ENCODE measurements at places on chromosomes 1 and 21.

- DNase-seq, result no peak
These were observed 43.9 kb upstream of the CNN3 start for GRCh38 chr1:94970783-94971182.

DNA sequence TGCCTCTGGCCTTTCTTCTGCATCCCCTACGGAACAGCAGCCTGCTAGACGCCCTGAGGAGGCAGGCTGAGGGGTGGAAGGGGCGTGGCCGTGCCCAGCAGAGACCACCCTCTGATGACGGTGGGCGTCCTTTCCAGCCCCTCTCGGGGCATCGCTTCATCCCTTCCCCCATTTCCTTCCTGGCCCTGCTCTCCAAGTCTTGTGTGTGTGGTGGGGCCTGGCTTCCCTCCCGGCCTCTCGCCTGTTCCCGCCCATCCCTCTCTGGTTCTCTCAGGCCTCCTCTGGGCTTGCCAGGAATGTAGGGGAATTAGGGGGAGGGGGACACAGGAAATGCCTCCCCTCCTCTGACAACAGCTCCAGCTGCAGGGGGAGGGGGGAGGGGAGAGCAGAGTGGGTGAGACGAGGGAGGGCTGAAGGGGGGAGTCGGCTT lies 51.1 kb downstream of the SKI start:
- no peak for DNase-seq

DNA sequence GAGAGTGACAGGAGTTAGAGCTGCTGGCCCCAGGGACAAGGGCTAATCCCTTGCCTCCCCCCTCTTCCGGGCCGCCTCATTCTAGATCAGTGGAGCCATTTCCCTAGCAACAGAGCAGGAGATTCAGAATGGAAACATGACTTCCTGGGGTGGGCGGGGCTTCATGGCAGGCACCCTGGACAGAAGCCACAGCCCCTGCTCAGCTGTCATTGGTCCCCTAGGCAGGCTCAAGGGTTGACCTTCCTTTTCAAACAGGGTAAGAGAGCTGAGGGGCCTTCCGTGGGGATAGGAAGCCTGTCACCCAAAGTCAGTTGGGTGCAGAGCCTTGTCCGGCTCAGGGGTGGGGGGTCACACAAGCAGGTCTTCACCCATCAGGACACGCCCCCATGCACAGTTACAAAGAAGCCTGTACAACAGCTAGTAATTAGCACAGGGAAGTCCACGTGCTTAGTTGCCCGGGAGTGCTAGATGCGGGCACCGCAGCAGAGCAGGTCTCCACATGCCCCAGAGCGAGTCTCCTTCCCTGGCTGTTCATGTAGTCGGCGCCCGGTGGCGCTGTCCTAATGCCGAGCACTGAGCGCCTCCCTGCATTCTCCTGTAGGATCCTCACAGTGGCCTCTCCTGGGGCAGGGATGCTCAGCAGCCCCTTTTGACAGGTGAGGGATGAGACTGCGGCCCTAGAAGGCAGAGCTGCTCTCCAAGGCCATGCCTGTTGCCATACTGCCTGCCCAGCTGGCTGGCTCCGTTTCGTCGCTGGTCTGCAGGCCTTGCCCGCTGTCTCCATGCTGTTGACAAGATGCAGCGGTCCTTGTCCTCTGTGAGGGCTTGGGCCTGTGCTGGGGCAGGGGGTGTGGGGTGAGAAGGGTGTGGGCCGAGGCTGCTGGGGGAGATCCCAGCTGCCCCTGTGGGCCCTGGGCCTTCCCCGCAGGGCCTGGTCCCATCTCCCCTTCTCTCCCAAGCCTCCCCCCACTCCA lies 5.1 kb downstream of the TMEM201 start:
- DNase-seq, result no peak

DNA sequence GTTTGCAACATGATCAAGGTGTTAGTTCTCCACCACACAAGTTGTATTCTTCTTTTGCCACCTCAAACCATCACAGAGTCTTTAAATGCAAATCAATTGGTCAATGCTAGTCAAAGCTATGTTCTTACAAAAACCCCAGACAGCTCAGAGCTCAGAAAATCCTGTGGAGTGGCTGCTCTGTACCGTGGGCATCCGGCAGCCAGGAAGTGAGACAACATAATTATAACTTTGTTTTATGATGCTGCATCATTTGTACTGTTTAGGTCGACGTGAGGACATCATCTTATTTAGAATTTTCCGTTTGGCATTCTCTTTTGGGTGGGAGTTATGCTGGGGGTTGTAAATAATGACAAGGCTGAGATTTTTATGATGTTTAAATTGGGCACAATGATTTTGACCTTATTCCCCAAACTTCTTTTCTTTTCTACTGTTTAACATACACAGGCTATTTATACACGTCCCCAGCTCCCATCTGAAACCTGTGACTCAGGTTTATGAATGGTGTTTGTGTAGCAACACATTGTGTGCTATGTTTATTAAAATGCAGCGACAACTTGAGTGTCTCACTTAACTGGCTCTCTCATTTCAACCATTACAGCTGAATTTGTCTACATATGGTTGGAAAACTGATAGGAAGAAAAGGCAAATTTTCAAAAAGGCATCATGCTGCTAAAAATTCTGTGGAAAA lies 124.0 kb downstream of the CNIH3 start:
- DNase-seq, result no peak

GRCh38 chr1:175845338-175845737 lies 101.9 kb upstream of the TNR start:
- no peak for DNase-seq

DNA sequence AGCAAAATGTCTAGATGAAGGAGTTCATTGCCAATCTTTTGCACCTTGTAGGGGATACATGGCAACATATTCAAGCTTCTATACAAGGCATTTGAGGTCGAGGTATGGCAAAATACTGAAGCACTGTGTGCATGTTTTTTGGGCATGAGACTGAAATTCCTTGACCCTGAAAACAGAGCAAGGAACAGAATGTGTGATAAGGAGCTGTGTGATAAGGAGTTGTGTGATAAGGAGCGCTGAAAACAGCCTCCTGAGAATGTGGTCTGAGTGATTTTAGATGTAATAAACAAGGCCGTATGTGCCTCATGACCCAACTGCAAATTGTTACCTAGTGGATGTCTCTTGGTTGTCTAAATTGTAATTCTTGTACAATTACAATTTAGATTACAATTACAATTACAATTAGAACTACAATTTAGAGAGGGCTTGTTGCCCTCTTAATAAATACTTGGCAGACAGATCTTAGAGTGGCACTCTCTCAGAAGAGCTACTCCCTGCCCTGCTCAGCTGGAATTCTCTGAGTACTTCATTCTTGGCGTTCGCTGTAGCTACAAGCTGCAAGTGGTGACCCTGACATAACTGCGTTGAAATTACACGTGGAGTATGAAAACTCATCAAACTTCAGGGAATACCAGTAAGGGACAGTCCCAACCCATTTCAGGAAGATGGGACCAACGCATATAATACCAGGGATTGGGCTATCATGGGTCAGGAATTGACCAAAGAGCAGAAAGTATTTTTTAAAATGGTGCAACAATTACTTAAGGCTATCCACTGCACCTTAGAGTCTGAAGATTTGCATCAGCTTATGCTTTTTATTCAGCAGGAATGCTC lies 20.0 kb upstream of the ITLN1 start:
- no peak for DNase-seq

DNA sequence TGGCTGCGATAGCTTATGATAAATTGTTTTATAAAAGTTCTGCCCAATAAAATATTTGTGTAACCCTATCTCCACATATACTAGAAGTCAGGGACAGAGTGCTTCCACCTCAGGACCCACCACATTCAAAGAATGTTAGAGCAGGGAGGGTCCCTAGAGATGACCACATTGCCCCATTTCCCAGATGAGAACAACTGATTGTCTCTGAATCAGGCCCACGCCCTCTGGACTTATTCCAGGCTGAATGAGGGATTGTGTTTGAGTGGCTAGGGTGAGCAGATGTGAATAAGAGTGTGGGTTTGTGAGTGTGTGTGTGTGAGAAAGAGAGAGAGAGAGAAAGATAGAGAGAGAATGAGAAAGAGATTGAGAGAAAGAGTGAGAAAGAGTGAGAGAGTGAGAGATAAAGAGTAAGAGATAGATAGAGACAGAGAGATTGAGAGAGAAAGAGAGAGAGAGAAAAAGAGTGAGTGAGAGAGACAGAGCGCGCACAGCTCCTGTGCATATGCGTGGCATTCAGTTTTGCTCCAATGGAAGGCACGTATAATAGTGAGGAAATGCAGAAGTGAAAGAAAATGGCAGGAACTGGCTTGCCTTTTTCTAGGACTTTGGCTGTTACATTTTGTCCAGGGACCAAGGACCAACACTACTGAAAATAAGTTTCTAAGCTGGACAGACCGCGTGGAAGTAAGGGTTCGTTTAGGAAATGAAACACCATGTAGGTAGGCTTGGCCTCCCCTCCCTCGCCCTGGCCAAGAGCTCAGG lies 94.1 kb downstream of the ABCA4 start:
- no peak for DNase-seq

- no peak for DNase-seq
These were observed 38.5 kb upstream of the GNG4 start for GRCh38 chr1:235688096-235688495.

DNA sequence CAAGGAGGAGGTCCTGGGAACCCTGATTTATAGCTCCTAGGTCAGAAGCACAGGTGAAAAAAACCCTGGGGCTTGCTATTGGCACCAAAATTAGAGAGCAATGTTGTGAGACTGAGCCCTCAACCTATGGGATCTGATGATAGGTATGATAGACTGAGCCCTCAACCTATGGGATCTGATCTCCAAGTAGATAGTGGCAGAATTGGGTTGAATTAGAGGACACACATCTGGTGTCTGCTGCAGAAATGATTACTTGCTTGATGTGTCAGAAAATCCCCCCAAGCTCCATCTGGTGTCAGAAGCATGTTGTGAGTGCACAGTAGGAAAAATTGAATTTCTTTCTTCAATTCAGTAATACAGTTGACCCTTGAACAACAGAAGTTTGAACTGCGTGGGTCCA lies 62.4 kb downstream of the MAP3K21 start:
- DNase-seq, result no peak

DNA sequence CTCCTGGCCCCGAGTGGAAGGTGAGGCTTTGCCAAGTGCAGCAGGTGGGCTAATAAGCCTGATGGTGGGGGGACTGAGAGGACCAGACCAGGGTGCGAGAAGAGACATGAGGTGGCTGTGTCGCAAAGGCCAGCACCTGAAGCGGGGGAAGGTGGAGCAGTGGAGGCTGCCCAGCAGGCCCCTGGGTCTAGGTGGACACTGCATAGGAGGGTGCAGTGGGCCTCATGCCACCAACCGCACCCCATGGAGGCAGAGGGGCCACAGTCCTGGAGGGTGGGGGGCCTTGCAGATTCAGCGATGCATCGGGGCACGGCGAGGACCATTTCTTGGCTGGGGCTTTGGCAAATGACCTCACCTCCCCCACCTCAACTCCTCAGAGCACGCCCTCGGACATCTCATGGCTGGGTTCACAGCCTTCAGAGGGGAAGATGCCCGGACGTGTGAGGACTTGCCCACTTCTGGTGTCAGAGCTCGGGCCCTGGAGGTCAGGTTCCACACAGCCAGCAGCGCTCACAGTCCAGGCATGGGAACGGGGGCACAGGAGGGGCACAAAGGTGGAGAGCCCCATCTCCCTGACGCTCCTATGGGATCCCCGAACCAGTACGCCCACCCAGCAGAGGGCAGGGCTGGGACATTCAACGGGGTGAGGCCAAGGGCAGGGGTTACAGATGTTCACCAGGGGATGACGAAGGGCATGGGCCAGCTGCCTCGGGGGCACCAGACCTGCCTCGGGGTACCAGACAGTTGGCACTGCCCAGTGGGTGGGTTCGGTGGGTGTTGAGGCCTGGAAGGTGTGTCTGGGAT lies 35.4 kb downstream of the UBE2G2 start:
- no peak for DNase-seq

- DNase-seq, result no peak
These were observed 30.3 kb downstream of the PTPRC start for GRCh38 chr1:198669023-198669698.

GRCh38 chr1:114531094-114531493 lies 20.1 kb upstream of the TRIM33 start:
- no peak for DNase-seq

- DNase-seq, result no peak
These were observed 23.4 kb downstream of the ZNF678 start for GRCh38 chr1:227586733-227587132.

- no peak for DNase-seq
These were observed 38.7 kb downstream of the TRIM67 start for GRCh38 chr1:231200388-231201031.

GRCh38 chr1:63612971-63613370 lies 19.8 kb downstream of the PGM1 start:
- DNase-seq, result no peak

GRCh38 chr1:58922302-58923089 lies 138.6 kb upstream of the JUN start:
- no peak for DNase-seq

GRCh38 chr1:227541796-227542152 lies 21.6 kb upstream of the ZNF678 start:
- no peak for DNase-seq

DNA sequence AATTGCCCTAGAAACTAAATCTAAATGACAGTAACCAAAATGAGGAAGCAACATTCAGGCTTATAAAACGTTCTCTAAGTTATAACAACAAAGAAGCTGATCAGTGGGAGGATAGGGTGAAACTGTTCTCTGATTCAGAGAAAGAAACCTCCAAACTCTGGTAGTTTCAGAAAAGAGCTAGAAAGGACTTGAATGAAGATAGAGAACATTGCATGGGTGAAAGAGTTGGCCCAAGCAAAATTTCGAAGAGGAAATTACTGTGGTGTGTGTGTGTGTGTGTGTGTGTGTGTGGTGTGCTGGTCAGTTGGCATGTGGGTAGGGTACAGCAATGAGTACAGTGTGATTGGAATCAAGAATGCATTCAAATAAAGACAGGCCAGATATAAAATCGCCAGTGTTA lies 16.5 kb upstream of the SPAG17 start:
- no peak for DNase-seq

- DNase-seq, result no peak
These were observed 352.5 kb downstream of the HHAT start for GRCh38 chr1:210681158-210681557.

- DNase-seq, result no peak
These were observed 58.0 kb upstream of the ABCA4 start for GRCh38 chr1:94178901-94179300.

- DNase-seq, result no peak
These were observed 7.9 kb upstream of the KAZN start for GRCh38 chr1:14590411-14591180.

GRCh38 chr1:97423403-97423802 lies 497.4 kb downstream of the DPYD start:
- no peak for DNase-seq

GRCh38 chr1:47211796-47212269 lies 20.2 kb downstream of the TAL1 start:
- no peak for DNase-seq

All from Panc1 (cell line).